ENCODE measurements at places on chromosomes 1 and 21.

- DNase-seq: no peak
These were observed 20.8 kb upstream of the SDC3 start for GRCh38 chr1:30929135-30929889.

- no peak for DNase-seq
These were observed 25.6 kb downstream of the SLC26A9 start for GRCh38 chr1:205917466-205918238.

DNA sequence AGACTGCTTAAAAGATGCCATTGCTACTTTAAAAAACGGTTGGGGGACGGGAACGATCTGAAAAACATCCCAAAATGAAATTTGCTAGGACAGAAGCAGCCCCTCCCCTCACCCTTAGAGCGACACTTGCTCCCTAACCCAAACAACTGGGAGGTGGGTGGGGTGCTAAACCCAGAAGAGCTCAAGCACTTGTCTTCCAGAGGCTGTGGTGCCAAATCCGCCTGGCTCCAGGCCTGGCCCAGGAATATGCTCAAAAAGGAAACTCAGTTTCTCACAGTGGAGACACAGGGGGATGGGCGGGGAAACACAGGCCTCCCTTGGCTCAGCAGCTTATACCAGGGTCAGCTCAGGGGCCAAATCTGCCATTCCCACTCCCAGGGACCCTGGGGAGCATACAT, 644 bp upstream of the PBXIP1 start:
- no peak for DNase-seq

DNA sequence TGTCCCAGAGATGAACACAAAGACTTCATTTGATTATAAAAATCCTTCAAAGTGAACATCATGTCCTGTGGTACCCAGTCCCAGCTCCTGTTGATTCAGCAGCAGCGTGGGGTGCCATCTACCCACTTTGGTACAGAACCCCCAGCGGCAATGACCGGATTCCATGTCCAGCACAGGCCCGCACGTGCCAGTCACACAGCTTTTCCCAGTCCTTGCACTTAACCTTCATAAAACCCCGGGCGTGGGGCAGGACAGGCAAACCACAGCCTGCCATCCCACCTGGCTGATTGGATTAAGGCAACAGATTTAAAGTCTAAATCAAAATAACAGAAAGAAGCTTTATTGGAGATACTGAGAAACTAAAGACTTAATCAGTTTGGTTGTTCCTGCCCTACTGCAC, 15.5 kb downstream of the CEP104 start:
- DNase-seq: no peak

- DNase-seq: no peak
These were observed 119.6 kb downstream of the TMEM53 start for GRCh38 chr1:44554706-44555105.

GRCh38 chr1:31776032-31776431, 11.9 kb upstream of the ADGRB2 start:
- DNase-seq: no peak

DNA sequence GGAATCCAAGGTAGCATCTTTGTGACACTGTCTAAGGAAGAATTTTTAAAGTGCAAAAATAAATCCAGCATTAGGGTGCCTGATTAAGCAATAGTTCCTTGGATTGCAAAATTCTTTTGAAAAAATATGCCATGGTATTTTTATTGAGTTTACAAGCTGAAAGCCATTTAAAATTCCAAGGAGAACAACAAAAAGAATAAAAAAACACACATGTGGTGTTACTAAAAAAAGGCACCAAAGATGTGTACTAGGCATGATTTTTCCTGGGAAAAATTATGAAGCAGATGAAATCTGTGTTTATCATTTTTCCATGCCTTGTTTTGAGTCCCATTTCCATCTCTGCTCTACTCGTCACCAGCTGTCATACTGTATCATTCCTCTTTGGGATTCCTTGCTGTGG, 157.0 kb upstream of the ZNHIT6 start:
- no peak for DNase-seq

GRCh38 chr1:22275626-22276395, 132.9 kb upstream of the WNT4 start:
- no peak for DNase-seq

DNA sequence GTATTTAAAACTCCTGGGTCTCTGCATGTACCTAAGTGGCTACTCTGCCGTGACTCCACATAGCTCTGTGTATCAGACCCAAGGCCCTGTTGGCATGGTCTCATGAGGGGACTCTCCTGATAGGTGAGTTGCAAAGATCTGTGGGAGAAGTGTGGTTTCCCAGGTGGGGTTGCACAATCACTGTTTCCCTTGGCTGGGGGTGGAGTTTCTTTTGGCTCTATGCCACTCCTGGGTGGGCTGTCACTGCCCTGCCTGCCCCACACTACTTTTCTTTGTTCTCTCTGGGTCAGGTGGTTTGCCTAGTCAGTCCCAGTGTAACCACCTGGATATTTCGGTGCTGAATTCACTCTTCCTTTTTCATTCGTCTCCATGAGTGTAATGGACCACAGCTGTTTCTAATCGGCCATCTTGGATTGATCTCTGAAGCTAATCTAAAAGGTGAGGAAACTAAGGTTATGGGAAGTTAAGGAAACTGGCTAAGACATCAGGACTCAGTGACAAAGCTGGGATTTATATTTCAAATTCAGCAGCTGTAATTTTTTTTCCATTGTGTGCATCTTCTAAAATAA, 97.1 kb upstream of the CACYBP start:
- no peak for DNase-seq

- DNase-seq: no peak
These were observed 3.7 kb upstream of the PARP1 start for GRCh38 chr1:226411619-226412018.

- no peak for DNase-seq
These were observed 69.3 kb downstream of the MAN1A2 start for GRCh38 chr1:117436513-117436912.
